T-cell (primary cell): ENCODE measurements at places on chromosomes 3 and 15. TPM values are rescaled to one million over a fixed set of nuclear protein-coding genes. Genes with fewer than 3 reads are reported as not detected.

Gene OR5K2
- total RNA-seq = not detected

Gene PLA1A
- not detected for total RNA-seq

Gene PPP2R3A
- 0.30 TPM for total RNA-seq

Gene CADPS
- total RNA-seq = not detected

Gene FEZF2
- not detected for total RNA-seq

Gene SERPINI1
- total RNA-seq = 2.8 TPM

Gene C3orf18
- 23.3 TPM for total RNA-seq

DNA sequence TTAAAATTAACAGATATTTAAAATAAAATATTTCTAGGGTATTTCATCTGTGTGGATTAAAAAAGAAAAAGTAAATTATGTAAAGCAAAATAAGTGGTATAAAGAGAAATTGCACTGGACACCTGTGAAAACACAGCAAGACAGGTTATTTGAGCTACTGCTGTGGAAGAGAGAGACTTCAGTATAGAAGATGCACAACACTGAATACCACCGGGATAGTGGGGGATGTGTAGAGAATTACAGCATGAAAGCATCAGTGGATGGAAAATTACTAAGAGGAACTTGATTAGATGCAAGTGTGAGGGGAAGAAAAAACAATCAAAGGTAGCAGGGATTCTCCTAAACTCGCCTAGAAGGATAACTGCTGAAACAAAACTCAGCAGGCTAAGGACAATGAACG is 1242.5 kb upstream of the GBE1 start:
- H3K4me1 ChIP-seq = no peaks in the 10 kb centered on the region
- no peak overlapping the region for H3K4me3 ChIP-seq
- no peak for DNase-seq
- H3K27ac ChIP-seq = no peak overlapping the region

- no peak for DNase-seq
- no peaks in the 10 kb centered on the region for H3K4me1 ChIP-seq
- no peak overlapping the region for H3K4me3 ChIP-seq
- H3K27ac ChIP-seq = no peak overlapping the region
- no peaks in the 10 kb centered on the region for H3K27me3 ChIP-seq
- peaks cover 31% of the 10 kb centered on the region for H3K36me3 ChIP-seq
Observed at GRCh38 chr3:170391108-170391507, 27.6 kb upstream of the CLDN11 start.

- peaks cover 3% of the 10 kb centered on the region for H3K36me3 ChIP-seq
- H3K27ac ChIP-seq = no peak overlapping the region
- no peaks in the 10 kb centered on the region for H3K4me1 ChIP-seq
- DNase-seq = no peak
- H3K27me3 ChIP-seq = no peaks in the 10 kb centered on the region
- H3K4me3 ChIP-seq = no peak overlapping the region
Observed at GRCh38 chr3:172367205-172368105, 80.8 kb downstream of the GHSR start.

DNA sequence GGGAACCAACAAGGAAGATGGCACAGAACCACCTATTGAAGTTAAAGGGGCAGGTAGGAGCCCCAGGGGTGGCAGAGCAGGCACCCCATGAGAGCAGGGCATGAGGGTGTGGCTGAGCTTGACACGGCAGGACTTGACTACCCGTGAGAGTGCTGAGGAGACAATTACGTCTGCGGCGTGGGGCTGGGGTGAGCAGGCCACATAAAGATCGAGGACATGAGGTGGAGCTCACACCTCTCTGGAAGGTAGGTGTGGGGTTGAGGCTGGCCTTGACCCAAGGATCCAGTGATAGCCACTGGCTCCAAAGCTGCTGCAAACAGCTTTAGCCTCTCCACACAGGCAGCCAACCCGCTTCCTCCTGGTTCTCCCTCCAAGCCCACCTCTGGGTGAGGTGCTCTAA is 64.5 kb downstream of the PCSK6 start:
- H3K27me3 ChIP-seq = no peaks in the 10 kb centered on the region
- no peak for DNase-seq
- no peak overlapping the region for H3K4me3 ChIP-seq
- H3K4me1 ChIP-seq = no peaks in the 10 kb centered on the region
- no peaks in the 10 kb centered on the region for H3K36me3 ChIP-seq

DNA sequence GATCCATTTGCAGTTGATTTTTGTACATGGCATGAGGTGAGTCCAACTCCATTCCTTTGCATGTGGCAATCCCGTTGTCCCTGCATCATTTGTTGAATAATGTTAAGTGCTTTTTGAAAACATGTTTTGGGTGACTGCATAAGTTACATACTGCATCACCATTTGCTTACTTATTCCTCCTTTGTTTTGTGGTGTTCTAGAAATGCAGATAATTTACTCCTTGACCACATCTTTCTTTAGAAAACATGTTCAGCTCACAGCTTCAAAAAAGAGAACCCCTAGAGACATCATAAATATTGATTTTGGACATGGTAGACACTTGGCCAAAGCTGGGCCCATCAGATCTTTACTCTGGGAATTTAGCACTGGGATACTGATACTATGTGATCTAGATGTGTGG is 135.3 kb upstream of the DAZL start:
- no peak overlapping the region for H3K4me3 ChIP-seq
- H3K27ac ChIP-seq = no peak overlapping the region
- H3K36me3 ChIP-seq = no peaks in the 10 kb centered on the region
- H3K4me1 ChIP-seq = no peaks in the 10 kb centered on the region

- H3K4me3 ChIP-seq = no peak overlapping the region
- H3K27ac ChIP-seq = peak overlapping the region; percentile 86
- no peak for DNase-seq
- peaks cover 45% of the 10 kb centered on the region for H3K36me3 ChIP-seq
- H3K4me1 ChIP-seq = peaks cover 36% of the 10 kb centered on the region
- no peaks in the 10 kb centered on the region for H3K27me3 ChIP-seq
Observed at GRCh38 chr3:128803307-128803706, 76.1 kb upstream of the ACAD9 start.

- no peak overlapping the region for H3K4me3 ChIP-seq
- H3K4me1 ChIP-seq = no peaks in the 10 kb centered on the region
- no peaks in the 10 kb centered on the region for H3K36me3 ChIP-seq
- no peaks in the 10 kb centered on the region for H3K27me3 ChIP-seq
Observed at GRCh38 chr3:53524566-53524965, 30.2 kb downstream of the CACNA1D start.

- no peak for DNase-seq
- H3K36me3 ChIP-seq = no peaks in the 10 kb centered on the region
- H3K4me3 ChIP-seq = no peak overlapping the region
- H3K27ac ChIP-seq = no peak overlapping the region
- H3K27me3 ChIP-seq = no peaks in the 10 kb centered on the region
- no peaks in the 10 kb centered on the region for H3K4me1 ChIP-seq
Observed at GRCh38 chr15:48507416-48508065, 138.0 kb downstream of the FBN1 start.

DNA sequence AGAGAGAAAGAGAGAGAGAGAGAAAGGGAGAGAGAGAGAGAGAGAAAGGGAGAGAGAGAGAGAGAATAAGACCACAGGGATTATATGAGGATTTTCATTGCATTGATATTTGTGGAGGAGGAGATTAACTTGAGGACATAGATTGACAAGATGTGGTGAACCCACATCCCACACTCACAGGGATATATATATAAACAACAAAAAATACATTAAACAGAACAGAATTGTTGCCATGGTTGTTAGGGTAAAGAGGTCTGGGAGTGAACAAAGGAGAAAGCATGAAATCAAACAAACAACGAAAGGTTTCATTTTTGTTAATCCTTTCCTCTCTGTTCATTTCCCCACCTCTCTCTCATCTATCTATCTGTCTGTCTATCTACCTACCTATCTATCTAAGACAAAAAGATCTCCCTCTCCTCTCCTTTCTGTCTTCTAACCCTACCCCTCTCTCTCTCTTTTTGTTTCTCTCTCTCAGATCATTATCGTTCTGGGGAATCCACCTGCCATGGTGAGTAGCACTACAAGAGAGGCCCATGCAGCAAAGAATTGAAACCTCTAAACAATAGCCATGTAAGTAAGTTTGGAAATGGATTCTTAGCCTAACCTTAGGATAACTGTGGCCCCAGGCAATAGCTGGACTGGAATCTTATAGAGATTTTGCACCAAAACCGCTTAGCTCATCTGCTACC is 280.9 kb downstream of the RAP2B start:
- no peak for DNase-seq
- no peaks in the 10 kb centered on the region for H3K36me3 ChIP-seq
- H3K4me1 ChIP-seq = peaks cover 3% of the 10 kb centered on the region
- H3K4me3 ChIP-seq = no peak overlapping the region

- H3K4me3 ChIP-seq = no peak overlapping the region
- DNase-seq = no peak
- H3K36me3 ChIP-seq = no peaks in the 10 kb centered on the region
- no peaks in the 10 kb centered on the region for H3K27me3 ChIP-seq
Observed at GRCh38 chr3:144923046-144923775, 951.6 kb downstream of the DIPK2A start.

DNA sequence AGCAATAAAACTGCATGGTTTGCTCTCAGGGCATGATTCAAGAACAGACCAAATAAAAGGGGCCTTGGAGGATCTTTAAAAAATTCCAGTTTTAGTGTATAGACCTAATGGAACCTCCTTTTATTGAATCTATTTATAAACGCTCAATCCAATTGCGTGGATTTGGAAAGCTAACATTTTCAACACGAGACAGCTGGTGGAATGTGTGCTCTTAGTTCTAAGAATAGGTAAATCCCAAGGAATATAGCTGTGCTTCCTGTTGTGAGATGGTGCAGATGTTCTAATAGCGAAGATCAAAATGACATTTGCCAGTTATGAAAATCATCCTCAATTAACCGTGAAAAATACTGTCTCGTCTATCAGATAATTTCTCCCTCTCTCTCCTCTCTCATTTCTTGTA is 192.5 kb downstream of the ATP10A start:
- peaks cover 2% of the 10 kb centered on the region for H3K27me3 ChIP-seq
- no peak for DNase-seq
- H3K36me3 ChIP-seq = no peaks in the 10 kb centered on the region

GRCh38 chr15:74400915-74401757 is 32.6 kb downstream of the SEMA7A start:
- peaks cover 33% of the 10 kb centered on the region for H3K4me1 ChIP-seq
- H3K27me3 ChIP-seq = peaks cover 5% of the 10 kb centered on the region
- no peak for DNase-seq
- H3K36me3 ChIP-seq = no peaks in the 10 kb centered on the region

GRCh38 chr3:117630885-117631284 is 921.3 kb downstream of the TUSC7 start:
- no peak for DNase-seq
- H3K4me1 ChIP-seq = no peaks in the 10 kb centered on the region
- no peak overlapping the region for H3K4me3 ChIP-seq
- H3K27ac ChIP-seq = no peak overlapping the region

- peak overlapping the region; percentile 74 for H3K4me3 ChIP-seq
- H3K4me1 ChIP-seq = no peaks in the 10 kb centered on the region
- H3K27me3 ChIP-seq = no peaks in the 10 kb centered on the region
- peak; percentile 5 for DNase-seq
Observed at GRCh38 chr3:113948015-113948917, 453 bp downstream of the ZDHHC23 start.

GRCh38 chr15:100180921-100181320 is 160.9 kb downstream of the ADAMTS17 start:
- no peak for DNase-seq
- no peaks in the 10 kb centered on the region for H3K4me1 ChIP-seq
- no peaks in the 10 kb centered on the region for H3K36me3 ChIP-seq
- no peak overlapping the region for H3K4me3 ChIP-seq
- no peak overlapping the region for H3K27ac ChIP-seq

GRCh38 chr15:64251121-64251520 is 88.3 kb upstream of the PPIB start:
- H3K4me1 ChIP-seq = no peaks in the 10 kb centered on the region
- no peak overlapping the region for H3K4me3 ChIP-seq
- no peak overlapping the region for H3K27ac ChIP-seq
- DNase-seq = no peak

DNA sequence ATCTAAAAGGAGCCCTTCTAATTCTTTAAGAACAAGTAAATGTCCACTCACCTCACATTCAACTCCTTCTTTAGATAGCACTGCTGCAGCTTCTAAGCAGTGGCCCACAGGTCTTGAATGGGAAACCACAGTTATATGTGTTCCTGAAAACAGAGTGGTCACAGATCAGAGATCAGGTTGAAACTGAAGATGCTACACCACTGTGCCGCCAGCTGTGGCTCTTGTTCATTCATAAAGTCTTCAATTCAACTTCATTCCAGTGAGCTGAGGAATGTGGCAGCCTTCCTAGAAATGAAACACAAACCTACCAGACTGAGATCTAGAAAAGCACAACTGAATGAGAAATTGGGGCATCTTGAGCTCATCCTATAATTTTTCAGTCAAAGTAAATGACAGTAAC is 4.0 kb downstream of the PDHB start:
- peaks cover 73% of the 10 kb centered on the region for H3K36me3 ChIP-seq
- no peaks in the 10 kb centered on the region for H3K27me3 ChIP-seq
- DNase-seq = no peak
- peaks cover 2% of the 10 kb centered on the region for H3K4me1 ChIP-seq

- H3K27ac ChIP-seq = no peak overlapping the region
- H3K36me3 ChIP-seq = peaks cover 28% of the 10 kb centered on the region
- H3K4me3 ChIP-seq = no peak overlapping the region
- H3K27me3 ChIP-seq = no peaks in the 10 kb centered on the region
Observed at GRCh38 chr15:101175401-101175800, 76.4 kb downstream of the CHSY1 start.

- H3K4me3 ChIP-seq = no peak overlapping the region
- H3K4me1 ChIP-seq = peaks cover 65% of the 10 kb centered on the region
- no peak for DNase-seq
- H3K27me3 ChIP-seq = no peaks in the 10 kb centered on the region
- H3K36me3 ChIP-seq = peaks cover 6% of the 10 kb centered on the region
Observed at GRCh38 chr3:42525736-42526345, 23.4 kb downstream of the VIPR1 start.

GRCh38 chr3:197038679-197039462 is 9.3 kb upstream of the MELTF start:
- H3K27ac ChIP-seq = no peak overlapping the region
- H3K36me3 ChIP-seq = no peaks in the 10 kb centered on the region
- no peaks in the 10 kb centered on the region for H3K27me3 ChIP-seq
- H3K4me1 ChIP-seq = no peaks in the 10 kb centered on the region
- H3K4me3 ChIP-seq = no peak overlapping the region

- H3K4me3 ChIP-seq = no peak overlapping the region
- no peaks in the 10 kb centered on the region for H3K36me3 ChIP-seq
- H3K4me1 ChIP-seq = no peaks in the 10 kb centered on the region
- DNase-seq = no peak
- H3K27me3 ChIP-seq = no peaks in the 10 kb centered on the region
Observed at GRCh38 chr15:80568298-80568697, 126.8 kb upstream of the ABHD17C start.

- DNase-seq = no peak
- no peak overlapping the region for H3K4me3 ChIP-seq
- H3K36me3 ChIP-seq = no peaks in the 10 kb centered on the region
- H3K27me3 ChIP-seq = no peaks in the 10 kb centered on the region
- no peak overlapping the region for H3K27ac ChIP-seq
Observed at GRCh38 chr3:164476631-164477030, 601.7 kb downstream of the SI start.

- DNase-seq = no peak
- no peaks in the 10 kb centered on the region for H3K36me3 ChIP-seq
- no peaks in the 10 kb centered on the region for H3K27me3 ChIP-seq
- H3K27ac ChIP-seq = no peak overlapping the region
- no peak overlapping the region for H3K4me3 ChIP-seq
Observed at GRCh38 chr3:17954801-17955200, 212.4 kb upstream of the TBC1D5 start.

GRCh38 chr3:190305406-190305805 is 16.8 kb downstream of the CLDN1 start:
- H3K27me3 ChIP-seq = no peaks in the 10 kb centered on the region
- H3K27ac ChIP-seq = no peak overlapping the region
- DNase-seq = no peak
- H3K4me1 ChIP-seq = no peaks in the 10 kb centered on the region
- H3K4me3 ChIP-seq = no peak overlapping the region
- H3K36me3 ChIP-seq = no peaks in the 10 kb centered on the region
